Activated T-helper 17 cell treated with anti-CD3 and anti-CD28 coated beads, Interleukin-2, amount 50 U/mL, for 72 hours (primary cell): ENCODE measurements at places on chromosomes 5 and 9.

- no peak for ATAC-seq
These were observed 22.1 kb downstream of the CPLX2 start for GRCh38 chr5:175893466-175893865.

DNA sequence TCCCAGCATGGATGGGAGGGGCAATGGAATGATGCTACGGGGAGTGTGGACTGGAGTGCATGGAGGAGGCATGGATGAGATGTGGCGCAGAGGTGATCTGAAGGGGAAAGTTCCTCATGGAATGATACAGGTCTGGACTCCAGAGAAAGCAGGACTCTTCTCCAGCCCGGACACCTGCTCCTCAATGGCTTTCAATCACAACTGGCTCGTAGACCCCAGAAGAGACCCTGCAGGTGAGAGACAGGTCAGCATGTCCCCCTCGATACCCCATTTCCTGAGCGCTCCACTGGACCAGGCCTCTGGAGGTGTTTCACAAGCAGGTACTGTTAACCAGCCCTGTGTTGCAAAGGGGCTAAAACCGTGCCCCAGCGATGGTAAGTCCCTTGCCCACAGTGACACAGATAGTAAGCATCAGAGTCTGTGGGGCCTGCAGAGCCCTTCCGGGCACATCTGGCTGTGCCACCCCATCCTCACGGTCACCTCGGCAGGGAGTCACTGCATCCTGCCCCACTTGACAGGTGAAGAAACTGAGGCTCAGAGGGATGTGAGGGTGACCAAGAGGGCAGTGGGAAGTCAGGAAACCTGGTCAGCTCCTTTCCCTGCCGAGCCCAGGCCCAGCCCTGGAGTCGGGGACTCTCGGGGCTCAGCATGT, 5.5 kb upstream of the DPM2 start:
- peak; percentile 3 for ATAC-seq

DNA sequence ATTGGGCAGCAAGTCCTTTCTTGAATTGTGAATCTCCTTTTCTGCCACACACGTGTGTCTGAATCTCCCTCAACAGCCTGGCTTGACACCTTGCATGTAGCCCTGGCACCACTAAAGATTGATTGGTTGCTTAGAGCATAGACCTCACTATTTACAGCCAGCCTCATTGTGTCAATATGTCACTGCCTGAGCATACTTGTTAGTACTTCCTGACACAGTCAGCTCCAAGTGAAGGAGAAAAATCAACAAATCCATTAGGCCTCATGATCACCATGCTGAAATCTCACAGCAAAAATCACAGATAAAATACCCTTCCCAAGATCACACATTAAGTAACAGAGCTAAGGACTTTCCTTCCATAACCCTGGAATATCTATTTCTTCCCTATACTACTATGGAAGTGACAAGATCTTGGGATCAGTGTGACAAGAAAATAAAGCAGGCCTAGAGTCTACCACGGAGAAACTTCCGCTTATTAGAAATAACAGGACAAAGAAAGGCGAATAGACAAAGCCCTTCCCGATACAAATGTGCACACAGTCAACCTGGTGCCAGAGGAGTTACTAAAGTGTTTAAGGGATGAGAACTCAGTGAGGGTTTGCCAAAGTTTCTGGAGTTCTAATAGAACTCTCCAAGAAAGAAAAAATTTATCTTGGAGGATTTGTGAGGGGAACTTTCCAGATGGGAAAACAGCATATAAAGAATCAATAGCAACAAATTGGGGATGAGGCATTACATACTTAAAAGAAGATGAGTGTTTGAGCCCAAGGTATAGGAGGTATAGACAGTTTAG, 5.6 kb upstream of the ARL15 start:
- ATAC-seq: no peak

DNA sequence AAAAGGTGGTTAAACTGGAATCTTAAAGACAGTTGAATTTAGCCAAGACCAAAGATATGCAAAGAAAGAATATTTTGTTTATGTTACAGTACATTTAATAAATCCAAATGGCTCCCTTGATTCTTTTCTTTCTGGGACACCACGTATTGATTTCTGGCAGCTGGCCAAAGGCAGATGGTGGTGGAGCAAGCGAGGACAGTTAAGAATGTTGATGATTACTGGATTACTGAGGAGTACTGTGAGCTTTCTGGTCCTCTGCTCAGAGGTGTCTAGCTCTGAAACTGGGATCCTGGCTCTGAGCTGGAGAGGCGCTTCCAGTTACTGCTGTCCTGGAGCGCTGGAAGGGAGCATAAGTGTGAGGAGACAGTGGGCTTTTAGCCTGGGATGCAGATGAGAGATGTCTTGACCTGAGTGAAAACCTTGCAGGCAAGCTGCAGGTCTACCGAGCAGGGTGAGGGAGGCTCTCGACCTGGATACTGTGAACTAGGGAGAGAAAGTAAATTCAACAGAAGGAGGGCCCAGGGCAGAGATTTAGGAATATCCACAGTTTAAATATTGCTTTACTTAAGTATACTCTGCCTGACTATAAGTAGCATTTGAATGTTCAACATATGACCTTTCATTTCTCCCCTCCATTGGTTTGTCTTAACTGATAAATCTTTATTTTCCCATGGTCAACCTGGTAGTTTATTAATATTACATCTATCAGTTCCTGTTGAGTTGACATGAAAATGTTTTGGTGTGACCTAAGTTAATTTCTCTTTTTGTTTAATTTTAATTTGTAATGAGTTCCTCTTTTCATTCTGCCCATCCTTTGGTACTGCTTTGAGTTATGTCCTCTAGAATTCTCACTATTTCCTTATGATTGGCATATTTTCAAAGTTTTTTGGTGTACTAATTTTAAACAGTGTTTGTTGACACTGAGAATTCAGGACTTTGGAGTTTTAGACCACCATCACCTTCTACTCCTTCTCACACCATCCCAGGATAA, 3.7 kb downstream of the SYK start:
- ATAC-seq: no peak

DNA sequence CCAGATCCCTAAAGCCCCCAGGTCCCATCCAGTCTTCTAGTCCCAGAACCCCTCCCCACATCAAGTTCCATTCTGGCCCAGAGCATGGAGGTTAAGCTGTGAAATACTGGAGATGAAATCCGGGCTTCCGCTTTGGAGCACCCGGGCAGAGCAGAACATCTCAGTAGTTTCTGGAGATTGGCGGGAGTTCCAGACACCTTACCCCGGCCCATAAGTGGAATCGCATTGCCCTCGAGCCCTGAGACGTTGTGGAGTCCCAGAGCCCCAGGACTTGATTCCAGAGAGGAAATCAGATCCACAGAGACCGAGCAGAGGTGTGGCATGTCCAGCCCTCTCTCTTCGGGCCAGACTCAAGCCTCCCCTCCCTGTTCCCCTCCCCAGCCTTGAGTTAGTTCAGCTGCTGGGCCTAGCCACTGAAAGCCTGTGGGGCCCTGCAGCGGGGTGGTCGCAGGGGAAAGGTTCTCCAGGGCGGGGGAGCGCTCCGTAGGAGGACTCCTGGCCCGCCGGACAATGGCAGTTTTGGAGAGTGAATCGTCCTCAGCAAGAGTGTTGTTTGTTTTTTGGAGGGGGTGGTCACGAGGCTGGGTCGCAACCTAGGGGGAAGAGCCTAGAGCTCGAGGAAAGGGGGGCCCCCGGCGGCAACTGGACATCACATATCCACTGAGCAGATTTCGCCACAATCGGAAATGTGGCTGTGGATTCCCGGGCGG, 1.0 kb upstream of the PAX5 start:
- ATAC-seq: no peak

DNA sequence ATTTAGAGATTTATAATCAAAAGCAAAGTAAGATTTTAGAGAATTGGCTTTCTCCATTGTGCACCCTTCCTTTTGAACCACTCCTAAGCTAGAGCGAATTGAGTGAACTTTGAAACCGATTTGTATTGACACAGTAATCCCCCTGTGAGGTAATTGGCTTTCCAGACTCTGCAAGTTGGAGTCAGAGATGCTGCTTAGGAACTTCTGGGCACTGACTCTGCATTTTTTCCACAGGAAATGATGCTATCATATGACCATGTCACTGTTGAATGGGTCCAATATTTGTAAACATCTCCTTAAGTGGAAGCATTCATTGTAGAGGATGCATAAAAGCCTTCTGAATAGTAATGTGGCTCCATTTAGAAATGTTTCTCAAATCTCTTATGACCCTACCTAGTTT, 394.4 kb upstream of the ZNF608 start:
- no peak for ATAC-seq

DNA sequence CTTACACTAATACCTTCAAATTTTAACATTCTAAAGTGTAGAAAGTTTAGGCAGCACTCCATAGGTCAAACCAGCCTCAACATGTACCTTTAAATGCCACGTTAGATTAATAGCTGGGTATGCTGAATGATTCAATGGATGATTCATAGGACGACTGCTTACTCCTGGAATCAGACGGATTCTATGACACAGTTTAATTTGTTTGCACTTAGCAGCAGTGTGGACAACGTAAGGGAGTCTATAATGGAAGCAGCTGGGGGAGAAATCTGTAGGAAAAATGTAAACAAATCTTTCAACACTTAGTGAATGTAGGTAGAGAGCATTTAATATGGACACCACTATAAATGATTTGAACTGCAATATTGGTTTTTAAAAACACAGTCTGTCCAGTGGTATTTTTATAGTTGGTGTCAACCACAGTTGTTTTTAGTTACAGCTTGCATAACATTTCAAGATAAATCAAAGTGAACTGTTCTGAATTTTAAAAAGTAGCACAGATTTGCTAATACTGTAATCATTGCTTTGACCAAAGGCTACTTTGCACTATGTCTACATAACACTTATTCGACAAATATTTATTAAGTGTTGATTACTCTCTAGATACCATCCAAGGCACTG, 701.5 kb upstream of the MEF2C start:
- ATAC-seq: no peak

DNA sequence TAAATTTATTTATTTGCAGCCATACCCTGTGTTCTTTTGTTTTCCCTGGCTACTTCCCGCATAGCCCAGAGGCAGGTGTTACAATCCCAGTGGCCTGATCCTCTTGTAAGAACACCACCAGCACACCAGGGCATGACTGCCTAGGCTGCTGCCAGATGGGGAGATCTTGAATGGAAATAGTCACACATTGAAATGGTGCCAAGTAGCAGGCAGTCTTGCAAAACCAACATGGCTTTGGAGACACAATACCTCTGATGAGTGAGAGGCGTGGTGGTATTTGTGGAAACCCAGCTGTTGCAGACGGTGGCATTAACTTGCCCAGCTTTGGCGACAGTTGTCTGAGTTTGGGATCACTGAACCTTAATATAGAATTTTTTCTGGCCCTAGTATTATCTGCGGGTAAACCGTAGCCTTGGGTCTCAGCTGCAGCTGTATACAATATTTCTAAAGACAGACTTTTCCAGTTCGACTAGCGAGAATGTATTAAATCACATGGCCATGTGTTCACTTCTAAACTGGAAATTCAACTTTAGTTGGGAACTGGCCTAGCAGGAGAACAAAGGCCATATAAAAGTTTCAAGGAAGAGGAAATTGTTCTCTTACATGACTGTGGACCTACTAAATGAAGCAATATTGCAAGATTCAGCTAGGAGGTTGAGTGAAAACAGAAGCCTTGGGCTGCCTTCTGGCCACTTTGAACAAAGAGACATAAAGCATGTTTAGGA, 277.0 kb downstream of the SMARCA2 start:
- no peak for ATAC-seq

DNA sequence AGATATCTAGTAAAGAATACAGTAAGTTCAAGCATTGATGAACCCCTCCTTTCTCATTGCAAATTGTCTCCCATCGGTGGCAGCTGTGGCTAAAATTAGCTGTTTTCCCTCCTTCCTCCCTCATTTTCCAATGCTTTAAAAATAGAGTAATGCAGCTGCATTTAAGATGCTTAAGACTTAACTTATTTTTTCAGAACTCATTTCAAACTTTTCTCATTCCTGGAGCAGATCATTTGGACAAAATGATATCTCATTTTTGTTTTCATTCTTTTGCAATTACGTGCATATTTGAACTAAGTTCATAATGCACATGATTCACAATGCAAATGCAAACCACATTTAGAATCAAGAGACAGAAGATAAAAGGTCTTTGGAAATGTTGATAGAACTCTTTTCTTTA, 14.6 kb downstream of the HSPB3 start:
- no peak for ATAC-seq

DNA sequence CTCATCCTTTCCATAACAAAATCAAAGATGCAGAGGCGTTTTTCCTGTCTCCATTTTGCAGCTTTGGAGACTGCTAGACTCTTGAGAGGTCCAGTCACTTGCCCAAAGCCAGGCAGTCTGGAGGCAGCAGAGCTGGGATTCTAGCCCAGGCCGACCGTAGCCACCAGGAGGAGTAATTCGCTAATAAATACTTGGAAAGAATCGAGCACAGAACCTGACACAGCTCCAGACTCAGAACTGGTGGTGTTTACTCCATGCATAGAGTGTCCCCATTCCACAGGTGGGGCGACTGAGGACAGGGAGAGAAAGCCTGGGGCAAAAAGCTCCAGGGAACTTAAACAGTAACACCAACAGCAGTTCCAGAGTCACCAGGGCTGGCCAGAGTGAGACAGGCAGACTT, 10.7 kb upstream of the CERCAM start:
- ATAC-seq: no peak

- ATAC-seq: no peak
These were observed 183.0 kb downstream of the RGS3 start for GRCh38 chr9:113646491-113646890.

- no peak for ATAC-seq
These were observed 10.9 kb downstream of the DAB2IP start for GRCh38 chr9:121662359-121662758.

- ATAC-seq: peak; percentile 68
These were observed 29.7 kb upstream of the MEIKIN start for GRCh38 chr5:131974956-131975726.

DNA sequence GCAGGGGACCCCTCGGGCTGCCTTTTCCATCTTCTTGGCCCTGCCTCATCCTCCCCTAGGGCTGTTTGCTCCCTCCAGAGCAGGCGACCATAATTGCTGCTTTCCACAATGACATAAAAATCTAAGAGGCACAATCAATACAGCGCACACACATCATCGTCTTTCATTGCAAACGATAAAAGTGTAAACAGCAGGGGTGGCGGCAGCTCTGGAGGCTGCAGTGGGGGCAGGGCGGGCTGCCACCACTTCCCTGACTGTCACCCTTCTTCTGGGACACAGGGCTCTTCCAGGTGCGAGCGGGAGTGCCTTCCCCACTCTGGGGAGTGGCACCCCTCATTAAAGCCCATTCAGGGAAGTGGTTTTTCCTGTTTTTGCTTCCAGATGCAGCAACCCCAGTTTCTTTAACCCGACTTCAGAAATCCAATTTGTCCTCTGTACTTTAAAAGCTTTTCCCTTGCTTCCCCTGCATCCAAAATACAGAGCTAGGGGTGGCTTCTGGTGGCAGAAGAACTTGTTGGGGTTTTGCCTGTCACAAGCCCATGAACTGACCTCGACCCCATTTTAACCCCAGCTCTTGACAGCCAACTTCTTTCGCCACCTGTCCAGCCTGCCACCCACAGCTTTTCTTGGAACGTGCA, 45.7 kb downstream of the TSPAN17 start:
- no peak for ATAC-seq

GRCh38 chr9:99509065-99509745, 287.1 kb downstream of the SEC61B start:
- ATAC-seq: no peak
